MCF 10A (cell line): ENCODE measurements at places on chromosomes 16 and 17. TPM values are rescaled to one million over a fixed set of nuclear protein-coding genes. Genes with fewer than 3 reads are reported as not detected.

Gene PERCC1
- not detected in 2 replicates for total RNA-seq

Gene GPRC5B
- not detected in 2 replicates for total RNA-seq

Gene CHRNE
- total RNA-seq, result not detected in 2 replicates

Gene ZSCAN10
- total RNA-seq, result 0.49 and 1.4 TPM in 2 replicates

Gene BCAR1
- total RNA-seq, result 58.6 and 68.1 TPM in 2 replicates

Gene TMEM11
- total RNA-seq, result 27.8 and 33.5 TPM in 2 replicates

Gene ITGAX
- 0.14 and 1.2 TPM in 2 replicates for total RNA-seq

Gene KRT27
- not detected in 2 replicates for total RNA-seq
